ENCODE measurements at places on chromosomes 7 and 10.

DNA sequence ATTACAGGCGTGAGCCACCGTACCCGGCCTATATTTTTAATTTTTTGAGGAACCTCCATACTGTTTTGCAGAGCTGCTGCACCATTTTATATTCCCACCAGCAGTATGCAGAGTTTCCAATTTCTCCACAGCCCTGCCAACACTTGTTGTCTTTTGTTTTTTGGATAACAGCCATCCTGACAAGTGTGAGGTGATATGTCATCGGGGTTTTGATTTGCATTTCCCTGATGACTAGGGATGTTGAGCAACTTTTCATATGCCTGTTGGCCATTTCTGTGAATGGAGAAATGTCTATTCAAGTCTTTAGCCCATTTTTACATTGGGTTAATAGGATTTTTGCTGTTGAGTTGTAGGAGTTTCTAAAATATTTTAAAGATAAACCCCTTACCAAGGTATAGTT lies 22.2 kb downstream of the ENTPD7 start:
- no peak for DNase-seq

GRCh38 chr10:71533936-71534335 lies 137.2 kb downstream of the CDH23 start:
- DNase-seq = no peak

- DNase-seq = no peak
These were observed 434.2 kb downstream of the LRMDA start for GRCh38 chr10:75865413-75866299.

DNA sequence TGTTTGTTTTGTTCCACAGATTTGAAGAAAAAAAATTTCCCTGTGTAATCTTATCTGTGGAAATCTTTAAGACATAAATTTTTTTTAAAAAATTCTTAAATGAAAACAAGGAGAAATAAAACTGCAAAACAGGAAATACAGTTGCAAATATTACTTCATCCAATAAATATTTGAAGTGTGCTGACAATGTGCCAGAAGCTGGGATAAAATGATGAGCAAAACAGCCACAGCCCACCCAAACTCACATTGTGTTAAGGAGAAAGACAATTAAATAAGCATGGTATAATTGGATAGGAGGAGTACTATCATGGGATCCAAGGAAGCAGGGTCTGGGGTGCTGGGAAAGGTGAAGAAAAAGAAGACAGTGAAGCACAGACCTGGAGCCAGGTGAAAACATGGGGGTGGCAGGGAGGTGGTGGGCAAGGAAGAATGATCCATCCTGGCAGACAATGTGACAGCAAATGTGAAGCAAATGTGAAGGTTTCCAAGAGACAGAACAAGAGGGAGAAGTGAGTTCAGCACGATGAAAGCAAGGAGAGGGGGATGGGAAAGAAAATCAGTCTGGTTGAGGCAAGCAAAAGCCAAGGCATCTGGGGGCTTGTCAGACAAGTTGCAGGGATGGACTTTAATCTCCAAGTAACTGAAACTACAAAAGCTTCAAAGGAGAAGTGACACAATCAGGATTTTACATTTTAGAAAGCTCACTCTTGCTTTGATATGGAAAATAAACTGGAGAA lies 135.9 kb downstream of the HIBADH start:
- no peak for DNase-seq

DNA sequence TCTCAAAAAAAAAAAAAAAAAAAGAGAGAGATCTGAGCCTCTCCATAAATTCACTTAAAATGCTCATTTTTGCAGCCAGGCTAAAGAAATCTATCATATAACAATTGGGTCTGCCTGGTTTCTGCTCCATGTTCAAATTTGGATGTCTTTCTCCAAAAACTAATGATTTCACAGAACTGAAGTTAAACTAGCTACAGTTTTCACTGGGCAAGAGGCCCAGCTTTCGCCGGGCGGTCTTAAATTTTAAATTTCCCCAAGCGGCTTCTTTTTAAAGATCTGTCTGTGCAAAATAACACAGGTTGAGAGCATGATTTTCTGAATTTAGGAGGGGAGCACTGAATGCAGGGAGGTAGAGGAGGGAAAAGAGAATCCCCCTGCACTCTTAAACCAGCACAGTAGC lies 603.4 kb downstream of the KCNMA1 start:
- no peak for DNase-seq

Data from pons (tissue), 1 donor.